ENCODE measurements at places on chromosomes 6 and 20.

DNA sequence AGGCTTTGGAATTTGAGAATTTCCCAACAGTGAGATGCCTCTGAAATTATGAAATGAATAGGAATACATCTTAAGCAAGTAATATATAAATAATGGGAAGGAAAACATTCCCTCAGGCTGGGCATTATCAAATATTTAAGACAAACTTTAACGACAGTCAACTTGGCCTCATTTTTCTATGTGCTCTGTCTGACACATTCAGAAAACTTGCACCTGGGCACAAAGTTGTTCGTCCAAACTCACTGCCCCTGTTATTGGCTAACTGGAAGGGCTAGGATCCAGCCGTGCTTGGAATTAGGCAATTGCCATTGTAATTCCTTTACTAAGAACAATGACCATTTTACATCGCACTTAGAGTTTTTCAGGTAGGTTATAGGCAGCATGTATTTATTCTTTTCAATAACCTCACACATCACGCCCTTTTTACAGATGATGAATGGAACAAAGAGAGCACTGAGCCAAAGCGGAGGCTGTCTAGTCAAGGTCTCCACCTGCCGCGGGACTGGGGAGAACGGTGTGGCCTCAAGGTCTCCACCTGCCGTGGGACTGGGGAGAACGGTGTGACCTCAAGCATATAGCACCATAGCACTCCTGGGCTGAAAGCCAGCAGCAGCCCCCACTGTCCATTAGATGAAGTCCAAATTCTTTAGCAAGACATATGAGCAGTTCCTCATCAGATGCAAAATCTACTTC lies 40.7 kb upstream of the FOXQ1 start:
- no peak for DNase-seq

DNA sequence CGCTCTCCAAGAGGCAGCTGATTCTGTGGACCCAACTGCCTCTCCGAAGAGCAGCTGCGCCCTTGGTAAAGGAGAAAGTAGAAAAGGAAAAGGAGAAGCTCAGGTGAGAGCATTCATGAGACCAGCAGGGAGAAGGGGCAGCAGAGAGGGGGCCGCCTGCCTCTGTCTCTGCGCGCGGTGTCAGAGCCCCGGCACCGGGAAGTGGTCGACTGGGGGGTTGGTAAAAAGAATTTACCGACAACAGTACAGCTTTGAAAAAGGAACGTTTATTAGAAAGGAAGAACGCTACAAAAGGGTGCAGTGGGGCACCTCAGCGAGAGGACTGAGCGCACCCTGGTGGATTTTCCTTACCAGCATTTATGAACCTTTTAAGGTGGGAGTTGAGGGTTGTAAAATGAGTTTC lies 61.9 kb downstream of the GPR6 start:
- DNase-seq = no peak

DNA sequence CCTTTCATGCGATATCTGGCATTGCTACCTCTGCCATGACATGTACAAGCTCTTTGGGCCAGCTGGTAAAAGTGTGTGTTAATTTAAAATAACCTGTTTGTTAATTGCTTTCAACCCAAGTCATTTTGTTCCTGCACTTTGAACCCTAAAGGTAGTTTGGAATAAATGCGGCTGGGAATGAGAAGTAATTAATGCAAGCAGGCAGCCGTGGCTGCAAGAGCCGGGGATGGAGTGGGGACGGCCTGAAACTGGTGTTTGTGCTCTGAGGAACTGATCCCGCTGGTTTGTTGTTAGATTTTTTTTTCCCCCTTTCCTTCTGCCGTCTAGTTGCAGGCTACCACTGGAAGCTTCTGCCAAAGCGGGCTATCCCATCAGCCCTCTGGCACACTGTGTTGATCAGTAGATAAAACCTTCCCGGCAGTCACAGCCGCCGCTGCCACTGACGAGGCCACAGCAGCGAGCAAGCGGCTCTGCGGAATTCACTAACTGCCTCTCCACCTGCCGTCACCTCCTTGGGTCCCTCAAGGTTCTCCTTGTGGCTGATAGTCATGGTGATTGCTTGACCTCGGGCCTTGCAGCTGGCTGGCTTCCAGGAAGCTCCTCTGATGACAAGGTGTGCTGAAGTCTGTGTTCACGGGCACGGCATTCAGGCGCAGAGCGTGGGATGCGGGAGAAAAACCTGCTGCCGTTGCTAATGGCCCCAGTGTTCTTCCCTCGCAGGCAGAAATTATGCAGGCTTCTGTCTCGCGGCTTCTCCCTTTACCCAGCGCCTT lies 315.9 kb downstream of the TFAP2A start:
- no peak for DNase-seq

- DNase-seq = no peak
These were observed 180.7 kb downstream of the BTBD3 start for GRCh38 chr20:12098421-12098820.

DNA sequence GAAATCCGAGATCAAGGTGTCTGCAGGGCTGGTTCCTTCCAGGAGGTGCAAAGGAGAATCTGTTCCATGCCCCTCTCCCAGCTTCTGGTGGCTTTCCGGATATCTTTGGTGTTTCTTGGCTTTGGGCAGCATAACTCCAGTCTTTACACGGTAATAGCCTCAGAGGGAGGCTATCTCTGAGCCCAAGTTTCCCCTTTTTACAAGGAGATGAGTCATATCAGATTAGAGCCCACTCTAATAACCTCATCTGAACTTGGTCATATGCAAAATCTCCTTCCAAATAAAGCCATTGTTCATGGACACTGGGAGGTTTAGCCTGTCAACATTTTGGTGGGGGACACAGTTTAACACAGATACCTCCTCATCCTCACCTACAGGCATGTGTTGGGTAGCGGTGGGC lies 213.7 kb downstream of the ATXN1 start:
- DNase-seq = no peak

GRCh38 chr6:100880149-100880852 lies 828 bp downstream of the ASCC3 start:
- no peak for DNase-seq

DNA sequence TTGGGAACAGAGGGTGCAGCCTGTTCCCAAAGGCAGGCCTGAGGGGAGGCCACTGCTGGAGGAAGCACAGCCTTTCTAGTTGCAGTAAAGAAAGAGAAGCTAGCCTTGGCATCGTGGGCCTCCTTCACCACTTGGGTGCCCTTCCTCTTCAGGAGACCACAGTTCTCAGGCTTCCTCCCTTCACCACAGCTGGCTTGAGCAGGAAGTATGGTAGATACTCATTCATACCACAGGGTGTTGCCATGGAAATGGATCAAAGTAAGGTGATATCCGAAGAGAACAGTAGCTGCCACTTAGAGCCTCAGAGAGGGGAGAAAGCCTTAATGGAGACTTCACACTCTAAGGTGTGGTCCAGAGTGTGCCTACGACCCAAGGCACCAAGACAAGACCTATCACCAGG lies 120.4 kb upstream of the RIPOR2 start:
- no peak for DNase-seq

DNA sequence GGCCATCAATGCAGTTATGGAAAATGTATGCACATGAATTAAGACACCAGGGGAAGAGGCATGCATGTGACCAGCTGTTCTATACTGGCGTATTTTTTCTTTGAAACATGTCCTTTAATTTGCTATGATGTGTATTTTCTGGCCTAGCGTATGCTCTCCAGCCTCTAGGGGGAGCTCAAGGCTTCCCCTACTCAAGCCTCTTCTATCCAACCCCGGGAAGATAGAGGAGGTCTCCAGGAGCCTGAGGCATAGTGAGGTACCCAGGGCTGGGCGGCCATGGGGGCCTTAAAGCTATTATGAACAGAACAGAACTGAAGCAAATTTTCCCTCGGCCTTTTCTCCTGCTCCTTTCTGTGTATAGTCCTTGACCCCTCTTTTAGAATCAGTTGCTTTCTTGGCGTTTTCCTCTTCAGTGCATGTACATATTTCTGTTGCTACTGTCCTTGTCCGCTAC lies 528.9 kb downstream of the MAFB start:
- no peak for DNase-seq

DNA sequence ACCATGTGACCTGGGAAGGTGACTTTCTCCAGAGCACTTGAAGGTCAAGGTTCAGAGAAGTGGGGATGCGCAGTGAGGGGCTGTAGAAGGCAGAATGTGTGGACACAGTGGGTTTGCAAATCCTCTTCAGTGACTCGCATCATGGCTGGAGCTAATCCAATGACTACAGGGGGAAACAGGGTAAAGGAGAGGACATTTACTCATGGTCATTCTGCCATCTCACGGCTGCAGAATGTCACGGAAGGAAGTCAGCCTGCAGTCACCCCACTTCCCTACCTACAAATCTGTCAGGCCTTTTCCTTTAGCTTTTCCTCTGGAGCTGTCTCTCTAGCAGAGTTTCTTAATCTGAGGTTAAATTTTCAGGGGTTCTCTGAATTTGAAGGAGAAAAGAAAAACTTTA lies 337.6 kb downstream of the CDC5L start:
- no peak for DNase-seq
